GM04504 (cell line): ENCODE measurements at places on chromosomes 7 and 10.

- no peak for DNase-seq
These were observed 88.0 kb downstream of the PLXDC2 start for GRCh38 chr10:19904202-19904661.

DNA sequence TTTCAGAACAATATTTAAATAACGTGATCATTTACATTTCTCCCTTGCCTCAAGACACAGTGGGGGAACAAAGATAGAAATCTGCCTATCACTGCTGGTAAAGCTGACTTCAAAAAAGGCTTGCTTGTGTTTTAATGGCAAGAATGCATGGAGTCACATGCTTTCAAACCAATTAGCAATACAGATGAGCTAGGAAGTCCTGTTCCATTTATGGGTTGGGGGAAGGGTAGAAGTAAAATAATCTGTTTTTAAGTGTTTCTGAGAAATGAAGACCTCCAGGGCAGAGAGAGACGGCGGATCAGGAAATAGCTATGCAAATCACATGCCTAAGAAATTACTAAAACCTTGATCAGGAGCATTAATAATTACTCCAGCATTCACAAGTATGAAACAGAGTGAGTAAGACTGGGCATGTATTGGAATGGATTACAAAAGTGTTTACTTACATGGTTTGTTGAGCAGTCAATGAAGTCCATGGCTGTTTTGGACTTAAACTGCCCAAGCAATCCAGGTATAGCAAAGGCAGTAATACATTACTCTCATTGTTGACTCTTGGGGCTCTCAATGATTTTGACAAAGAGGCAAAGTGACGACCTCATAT is 142.0 kb downstream of the ARID5B start:
- no peak for DNase-seq

- DNase-seq, result no peak
These were observed 164.0 kb downstream of the SDK1 start for GRCh38 chr7:3464900-3465622.

DNA sequence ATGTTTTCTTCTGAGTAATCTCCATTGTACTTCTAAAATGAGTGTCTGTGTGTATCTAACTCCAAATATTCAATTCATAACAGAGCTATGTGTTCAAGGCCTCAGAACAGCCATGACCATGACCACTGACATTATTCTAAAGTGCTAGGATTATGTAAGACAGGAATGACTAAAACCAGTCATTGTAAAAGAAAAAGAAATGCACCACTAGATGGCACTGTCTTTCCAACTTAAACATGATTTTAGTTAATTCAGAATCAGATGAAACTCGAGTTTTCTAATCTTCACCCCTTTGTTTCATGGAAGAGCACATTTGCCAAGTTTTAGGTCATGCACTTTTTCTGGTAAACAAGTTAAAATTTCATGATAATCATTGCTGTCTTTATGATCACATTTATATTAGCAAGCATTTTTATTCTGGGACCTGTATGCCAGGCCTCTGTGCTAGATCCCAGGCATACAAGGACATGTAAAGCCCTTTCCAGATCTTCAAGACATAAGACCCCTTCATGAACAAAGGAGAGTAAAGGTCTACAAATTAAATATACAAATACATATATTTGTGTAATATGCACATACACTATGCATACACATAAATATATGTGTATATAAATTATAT is 26.1 kb upstream of the RSU1 start:
- DNase-seq, result peak; percentile 74

DNA sequence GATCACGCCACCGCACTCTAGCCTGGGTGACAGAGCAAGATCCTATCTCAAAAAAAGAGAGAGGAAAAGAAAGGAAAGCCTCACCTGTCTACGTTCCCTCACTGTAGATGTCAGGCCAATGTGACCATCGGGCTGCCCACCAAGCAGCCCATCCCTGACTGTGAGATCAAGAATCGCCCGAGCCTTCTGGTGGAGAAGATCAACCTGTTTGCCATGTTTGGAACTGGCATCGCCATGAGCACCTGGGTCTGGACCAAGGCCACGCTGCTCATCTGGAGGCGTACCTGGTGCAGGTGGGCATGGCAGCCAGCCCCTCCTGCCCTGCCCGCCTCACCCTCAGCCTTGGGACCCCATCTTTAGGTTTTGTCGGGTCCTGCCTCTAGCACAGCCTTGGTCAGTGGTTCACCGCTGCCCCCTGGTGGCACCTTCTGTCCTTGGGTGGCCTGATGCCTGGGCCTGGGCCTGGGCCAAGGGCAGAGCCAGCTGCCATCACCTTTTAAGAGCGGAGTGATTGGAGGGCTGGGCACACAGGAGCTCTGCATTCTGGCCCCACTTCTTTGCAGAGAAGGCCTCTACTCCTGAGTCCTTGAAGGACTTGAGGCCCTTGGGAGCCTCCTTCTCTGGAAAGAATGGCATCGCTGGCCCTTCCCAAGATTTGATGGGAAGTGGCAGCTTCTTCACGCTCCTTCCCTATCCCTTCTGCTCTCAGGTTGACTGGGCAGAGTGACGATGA is 14.4 kb upstream of the AHCYL2 start:
- no peak for DNase-seq

- no peak for DNase-seq
These were observed 128.2 kb downstream of the UBE2H start for GRCh38 chr7:129824291-129825208.

- no peak for DNase-seq
These were observed 36.0 kb downstream of the PALD1 start for GRCh38 chr10:70514591-70514990.

GRCh38 chr10:124319926-124320391 is 98.8 kb downstream of the OAT start:
- no peak for DNase-seq

- no peak for DNase-seq
These were observed 724.2 kb downstream of the GATA3 start for GRCh38 chr10:8778713-8779112.

- DNase-seq, result no peak
These were observed 71.2 kb downstream of the TMEM178B start for GRCh38 chr7:141144921-141145629.

GRCh38 chr7:136122026-136122425 is 144.9 kb upstream of the MTPN start:
- DNase-seq, result no peak

- no peak for DNase-seq
These were observed 23.2 kb downstream of the NDUFB2 start for GRCh38 chr7:140719721-140720120.

- no peak for DNase-seq
These were observed 219.9 kb downstream of the FGFR2 start for GRCh38 chr10:121378251-121378801.

DNA sequence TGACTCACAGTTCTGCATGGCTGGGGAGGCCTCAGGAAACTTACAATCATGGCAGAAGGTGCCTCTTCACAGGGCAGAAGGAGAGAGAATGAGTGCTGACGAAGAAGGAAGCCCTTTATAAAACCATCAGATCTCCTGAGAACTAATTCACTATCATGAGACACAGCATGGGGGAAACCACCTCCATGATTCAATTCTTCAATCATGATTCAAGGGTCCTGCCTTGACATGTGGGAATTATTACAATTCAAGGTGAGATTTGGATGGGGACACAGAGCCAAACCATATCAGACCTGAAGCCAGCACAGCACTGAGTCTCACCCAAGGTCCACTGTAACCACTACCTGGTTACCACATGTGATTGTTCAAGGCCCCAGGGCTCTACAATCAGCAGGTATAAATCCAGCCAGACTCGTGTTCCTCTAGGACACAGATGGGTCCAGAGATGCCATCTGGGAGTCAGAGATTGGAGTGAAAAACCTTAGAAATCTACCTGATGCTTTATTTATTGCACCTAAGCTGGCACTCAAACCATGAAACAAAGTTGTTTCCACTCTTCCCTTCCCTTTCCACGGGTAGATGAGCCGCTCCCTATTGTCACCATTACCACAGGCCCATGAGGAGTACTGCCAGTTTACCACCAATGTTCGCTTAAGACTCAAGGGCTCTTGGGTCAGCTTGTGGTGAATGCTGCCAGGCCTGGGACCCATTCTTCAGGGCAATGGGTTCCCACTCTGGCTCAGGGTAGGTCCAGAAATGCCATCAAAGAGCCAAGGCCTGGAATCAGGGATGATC is 1061.5 kb downstream of the LRMDA start:
- no peak for DNase-seq

- no peak for DNase-seq
These were observed 8.1 kb upstream of the FAM107B start for GRCh38 chr10:14782691-14783363.
